ENCODE measurements at places on chromosomes 16 and 17.

- DNase-seq, result no peak
Observed at GRCh38 chr17:73262676-73263642, 1.3 kb upstream of the CPSF4L start.

- no peak for DNase-seq
Observed at GRCh38 chr16:56344518-56345405, 80.6 kb downstream of the AMFR start.

DNA sequence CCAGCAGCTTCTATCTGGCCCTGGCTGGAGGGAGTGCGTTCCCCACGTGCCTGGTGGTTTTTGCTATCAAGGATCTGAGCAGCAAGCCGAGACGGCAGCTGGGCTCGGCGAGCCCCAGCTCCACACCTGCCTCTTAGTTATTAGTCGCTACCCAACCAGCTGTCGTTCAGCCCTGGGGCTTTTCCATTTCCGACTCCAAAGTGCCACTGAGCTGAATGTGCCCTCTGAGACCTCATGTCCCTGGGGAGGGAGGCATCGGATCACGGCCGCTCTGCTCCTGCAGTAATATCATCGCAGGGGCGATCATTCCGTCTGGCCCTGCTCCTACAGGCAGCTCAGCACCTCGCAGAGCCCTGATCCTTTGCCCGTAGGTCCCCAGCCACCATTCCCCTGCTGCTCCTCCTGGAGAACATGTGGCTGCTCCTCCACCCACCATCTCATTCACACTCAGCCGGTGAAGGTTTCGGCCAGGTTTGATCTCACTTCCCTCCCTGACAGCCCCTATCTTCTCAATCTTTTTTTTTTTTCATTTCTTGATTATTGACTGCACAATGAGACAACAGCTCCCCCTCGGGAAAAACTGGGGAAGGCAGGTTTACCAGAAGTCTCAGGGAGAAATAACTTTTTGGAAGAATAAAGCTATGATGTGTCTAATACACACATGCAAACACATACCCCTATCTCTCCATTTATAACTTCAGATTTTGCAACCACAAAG, 86.7 kb downstream of the ZFHX3 start:
- DNase-seq, result no peak

- DNase-seq, result peak; percentile 67
Observed at GRCh38 chr16:46569231-46569735, 51.9 kb downstream of the SHCBP1 start.

DNA sequence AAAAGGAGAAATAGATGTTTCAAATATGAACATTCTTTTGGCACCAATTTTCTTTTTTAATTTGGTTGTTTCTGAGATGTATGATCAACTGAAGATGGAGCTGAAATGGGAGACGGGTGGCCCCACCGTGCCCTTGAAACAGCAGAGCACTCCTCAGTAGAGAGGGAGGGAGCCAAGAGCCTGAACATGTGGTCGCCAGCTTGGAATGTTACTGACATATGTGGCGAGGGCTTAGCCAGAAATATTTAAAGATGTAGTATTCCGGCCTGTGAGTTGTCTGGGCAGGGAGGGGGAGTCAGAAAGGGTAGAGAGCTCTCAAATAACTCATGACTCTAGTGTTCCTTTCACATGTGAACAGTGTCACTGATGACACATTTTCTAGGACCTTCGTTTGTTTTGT, 13.3 kb upstream of the MRC2 start:
- DNase-seq, result no peak

GRCh38 chr16:4019371-4019791, 96.9 kb downstream of the ADCY9 start:
- DNase-seq, result no peak

DNA sequence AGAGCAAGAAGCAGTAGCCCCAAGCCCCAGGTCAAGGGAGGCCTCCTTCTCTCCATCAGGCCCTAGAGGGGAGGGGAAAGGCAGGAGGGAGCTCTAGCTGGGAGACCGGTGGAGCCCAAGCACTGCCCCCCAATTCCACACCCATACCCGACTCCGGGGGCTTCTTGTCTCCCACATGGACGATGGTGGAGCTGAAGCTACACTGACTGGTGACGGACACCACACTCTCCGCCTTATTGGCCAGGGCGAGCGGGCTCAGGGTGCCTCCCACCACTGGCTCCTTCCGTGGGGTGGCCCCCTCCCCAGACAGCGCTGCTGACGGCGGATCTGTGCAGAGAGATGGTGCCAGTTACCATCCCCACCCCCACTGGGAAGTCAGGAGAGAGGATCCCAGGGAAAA, 6.4 kb downstream of the PER1 start:
- DNase-seq, result no peak

- peak; percentile 76 for DNase-seq
Observed at GRCh38 chr16:66152823-66153393, 213.6 kb upstream of the CDH5 start.

GRCh38 chr17:3798273-3799180, 2.5 kb downstream of the ITGAE start:
- DNase-seq, result no peak

DNA sequence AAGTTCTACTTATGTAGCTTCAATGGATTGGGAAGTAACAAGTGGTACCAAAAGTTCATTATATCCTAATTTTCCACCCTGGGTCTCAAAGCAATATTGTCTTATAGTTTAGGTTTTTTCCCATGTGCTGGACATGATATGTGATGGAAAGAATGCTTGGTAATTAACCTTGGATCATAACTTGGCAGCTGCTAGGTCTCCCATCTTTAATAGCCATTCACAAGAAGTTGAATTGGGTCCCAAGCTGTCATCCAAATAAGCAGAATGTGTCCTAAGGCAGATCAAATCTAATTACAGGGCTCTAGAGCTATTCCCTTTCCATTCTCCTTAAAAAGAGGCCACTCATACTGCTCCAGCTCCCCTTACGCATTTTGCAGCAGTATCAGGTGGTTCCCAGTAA, 44.7 kb upstream of the KCNJ16 start:
- no peak for DNase-seq
